NCI-H1092 treated with DMSO at 0.1 percent for 48 hours (cell line): ENCODE measurements at places on chromosomes 12 and 14.

DNA sequence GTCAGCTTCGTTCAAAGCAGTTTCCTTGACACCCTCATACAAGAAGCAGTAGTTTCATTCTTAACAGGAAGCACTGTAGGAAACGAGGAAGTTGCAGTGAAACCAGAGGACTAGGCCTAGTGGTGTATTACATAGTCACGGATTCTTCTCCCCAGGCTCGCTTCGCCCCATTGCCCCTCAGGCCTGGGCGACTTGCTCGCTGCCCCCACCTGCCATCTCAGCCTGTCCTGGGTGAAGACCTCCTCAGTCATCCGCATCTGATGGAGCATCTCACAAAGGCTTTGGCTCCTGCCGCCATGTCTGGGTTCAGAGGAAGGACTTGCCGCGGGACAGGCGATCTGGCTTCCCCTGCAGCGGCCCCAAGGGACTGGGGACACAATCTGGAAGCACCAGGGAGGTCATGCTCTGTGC lies 93.5 kb downstream of the LMNTD1 start:
- no peak for DNase-seq

GRCh38 chr12:84627593-84627992 lies 285.0 kb downstream of the SLC6A15 start:
- DNase-seq: no peak

DNA sequence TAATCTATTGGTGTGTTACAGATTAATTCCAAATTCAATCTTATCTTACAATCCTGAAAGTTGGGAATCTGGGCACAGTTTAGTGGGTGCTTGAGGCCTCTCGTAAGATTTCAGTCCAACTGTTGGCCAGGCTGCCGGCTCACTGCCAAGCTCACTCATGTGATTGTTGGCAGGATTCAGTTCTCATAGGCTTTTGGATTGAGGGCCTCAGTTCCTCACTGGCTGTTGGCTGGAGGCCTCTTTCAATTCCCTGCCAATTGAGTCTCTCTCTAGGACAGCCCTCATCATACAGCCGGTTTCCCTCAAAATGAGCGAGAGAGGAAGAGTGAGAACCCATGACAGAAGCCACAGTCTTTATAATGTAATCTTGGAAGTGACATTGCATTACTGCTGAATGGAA lies 123.5 kb upstream of the FBXO33 start:
- DNase-seq: no peak

DNA sequence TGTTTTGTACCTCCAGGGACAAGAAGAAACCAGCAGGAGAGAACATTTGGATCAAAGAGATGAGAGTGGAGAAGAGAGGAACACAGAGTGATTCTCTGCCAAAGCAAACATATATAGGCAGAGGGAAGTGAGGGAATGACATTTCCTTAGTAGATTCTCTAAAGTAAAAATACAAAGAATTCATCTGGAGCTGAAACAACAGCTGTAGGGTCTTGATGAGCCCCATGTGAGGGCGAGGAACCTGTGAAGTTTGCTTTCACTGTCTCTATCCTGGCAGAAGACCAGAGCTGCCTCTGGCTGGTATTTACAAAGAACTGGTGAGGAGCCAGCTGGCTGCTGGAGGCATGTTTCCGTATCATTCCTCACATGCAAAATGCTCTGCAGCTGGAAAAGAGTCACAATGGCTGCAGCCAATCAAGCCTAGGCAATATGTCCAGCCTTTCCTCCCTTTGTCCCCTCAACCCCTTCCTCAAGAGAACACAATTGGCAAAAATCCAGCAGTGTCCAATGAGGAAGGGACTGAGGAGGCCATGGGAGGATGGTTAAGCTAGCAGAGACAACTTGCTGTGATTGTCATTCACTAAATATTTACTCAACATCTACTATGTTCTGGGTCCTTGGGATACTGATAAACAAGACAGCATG lies 122.5 kb downstream of the PHLDA1 start:
- DNase-seq: peak; percentile 86

GRCh38 chr12:112017041-112017440 lies 3.8 kb downstream of the ERP29 start:
- no peak for DNase-seq

DNA sequence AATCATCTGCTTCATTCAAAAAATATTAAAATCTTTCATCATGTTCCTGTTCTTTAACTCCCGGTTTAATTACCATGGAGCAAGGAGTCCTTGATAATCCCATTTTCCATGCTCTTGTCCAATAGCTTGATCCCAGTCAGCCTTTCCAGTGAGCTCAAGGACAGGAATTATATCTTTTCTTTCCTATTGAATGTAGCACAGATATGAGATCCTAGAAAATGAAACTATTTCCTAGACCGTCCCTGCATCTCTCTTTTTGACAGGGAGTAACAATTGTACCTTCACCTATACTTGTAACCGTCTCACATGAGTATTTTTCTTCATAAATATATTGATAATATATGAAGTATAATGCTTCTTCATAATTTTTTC lies 35.6 kb downstream of the PIK3C2G start:
- no peak for DNase-seq

DNA sequence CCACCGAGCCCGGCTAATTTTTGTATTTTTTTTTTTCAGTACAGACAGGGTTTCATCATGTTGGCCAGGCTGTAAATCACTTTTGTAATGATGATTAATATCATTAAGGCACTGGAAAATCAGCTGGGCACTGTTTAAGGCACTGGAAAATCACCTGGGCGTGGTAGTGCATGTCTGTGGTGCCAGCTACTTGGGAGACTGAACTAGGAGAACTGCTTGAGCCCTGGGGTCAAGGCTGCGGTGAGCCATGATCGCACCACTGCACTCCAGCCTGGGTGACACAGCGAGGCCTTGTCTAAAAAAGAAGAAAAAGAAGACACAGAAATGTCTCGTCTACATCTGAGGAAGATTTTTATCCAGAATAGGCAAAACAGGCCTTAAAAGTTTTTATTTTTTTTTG lies 12.7 kb downstream of the SLC11A2 start:
- DNase-seq: no peak

GRCh38 chr12:31589904-31590641 lies 863 bp downstream of the DENND5B start:
- DNase-seq: peak; percentile 45
